ENCODE measurements at places on chromosomes 7 and 10.

- H3K36me3 ChIP-seq = no peaks in the 10 kb centered on the region
- DNase-seq = no peak
- no peaks in the 10 kb centered on the region for H3K4me1 ChIP-seq
Measured at GRCh38 chr10:44564361-44564760, 179.5 kb upstream of the CXCL12 start.

DNA sequence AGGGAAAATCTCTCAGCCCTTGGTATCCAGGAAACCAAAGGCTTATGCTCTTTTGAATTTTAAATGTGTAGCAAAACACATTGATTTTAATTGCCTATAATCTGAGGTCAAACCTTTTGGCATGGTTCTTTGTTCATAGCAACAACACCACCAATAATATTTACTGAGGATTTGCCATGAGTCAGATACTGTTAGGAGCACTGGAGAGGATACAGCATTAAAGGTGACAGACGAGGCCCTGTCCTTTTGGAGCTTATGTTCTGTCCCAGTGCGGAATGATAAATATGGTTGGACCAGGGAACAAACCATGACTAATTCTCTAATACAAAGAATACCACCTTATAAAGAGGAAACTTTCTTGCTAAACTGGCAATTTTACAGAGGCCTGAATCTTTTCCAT is 176.6 kb downstream of the CTNNA3 start:
- H3K36me3 ChIP-seq = no peaks in the 10 kb centered on the region
- no peaks in the 10 kb centered on the region for H3K27me3 ChIP-seq
- DNase-seq = no peak
- H3K27ac ChIP-seq = no peak overlapping the region

DNA sequence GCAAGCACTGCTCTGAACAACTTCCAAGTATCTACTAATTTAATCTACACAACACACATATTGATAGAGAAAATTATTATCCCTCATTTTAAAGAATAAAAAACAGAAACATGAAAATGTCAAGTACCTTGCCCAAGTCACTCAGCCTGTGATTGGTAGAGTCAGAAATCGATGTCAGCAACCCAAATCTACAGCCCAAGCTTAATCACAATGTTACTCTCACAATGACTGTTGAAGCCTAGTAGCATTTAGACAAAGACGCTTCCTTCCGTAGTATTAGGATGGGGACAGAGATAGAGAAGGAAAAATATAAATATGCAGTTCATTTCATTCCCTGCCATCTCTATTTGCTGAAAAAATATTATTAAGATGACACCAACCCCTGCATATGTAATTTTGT is 242.5 kb downstream of the ELMO1 start:
- H3K4me1 ChIP-seq = no peaks in the 10 kb centered on the region
- H3K36me3 ChIP-seq = peaks cover 43% of the 10 kb centered on the region
- H3K27me3 ChIP-seq = no peaks in the 10 kb centered on the region
- H3K27ac ChIP-seq = no peak overlapping the region
- H3K4me3 ChIP-seq = no peak overlapping the region

DNA sequence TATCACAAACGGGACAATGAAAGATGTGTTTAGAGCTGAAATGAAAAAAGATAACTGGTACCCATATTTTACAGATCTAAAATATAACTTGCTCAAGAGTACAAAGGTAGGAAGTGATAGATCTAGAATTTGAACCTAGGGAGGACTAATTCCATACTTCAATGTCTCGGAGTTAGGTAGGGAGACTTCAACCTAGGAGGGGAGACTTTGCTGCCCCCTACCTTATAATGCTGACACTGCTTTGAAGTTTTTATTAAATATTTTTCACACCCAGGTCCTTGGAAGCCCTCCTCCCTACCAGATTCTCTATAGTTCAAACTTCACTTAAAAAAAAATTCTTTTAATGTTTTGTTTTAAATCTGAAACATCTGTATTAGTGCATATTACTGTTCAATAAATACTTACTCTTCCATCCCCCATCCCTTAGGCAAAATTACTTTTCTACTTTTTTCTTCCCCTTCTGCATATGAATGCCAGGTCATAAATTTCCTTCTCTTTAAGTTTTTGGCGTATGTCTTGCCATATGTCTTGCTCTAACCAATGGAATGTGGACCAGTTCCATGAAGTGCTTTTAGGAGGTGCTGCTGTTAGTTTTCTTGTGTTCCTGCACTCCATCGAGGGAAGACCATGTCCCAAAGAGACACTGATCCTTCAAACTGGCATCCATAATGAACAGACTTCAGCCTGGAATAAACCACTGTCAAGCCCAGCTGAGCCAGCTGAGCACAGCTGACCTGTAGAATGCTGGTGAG is 57.8 kb downstream of the MICU1 start:
- peaks cover 4% of the 10 kb centered on the region for H3K4me1 ChIP-seq
- H3K27ac ChIP-seq = no peak overlapping the region
- H3K27me3 ChIP-seq = no peaks in the 10 kb centered on the region
- H3K36me3 ChIP-seq = peaks cover 12% of the 10 kb centered on the region

All from naive thymus-derived CD4-positive, alpha-beta T cell (primary cell).